ENCODE measurements at places on chromosomes 11 and 22.

DNA sequence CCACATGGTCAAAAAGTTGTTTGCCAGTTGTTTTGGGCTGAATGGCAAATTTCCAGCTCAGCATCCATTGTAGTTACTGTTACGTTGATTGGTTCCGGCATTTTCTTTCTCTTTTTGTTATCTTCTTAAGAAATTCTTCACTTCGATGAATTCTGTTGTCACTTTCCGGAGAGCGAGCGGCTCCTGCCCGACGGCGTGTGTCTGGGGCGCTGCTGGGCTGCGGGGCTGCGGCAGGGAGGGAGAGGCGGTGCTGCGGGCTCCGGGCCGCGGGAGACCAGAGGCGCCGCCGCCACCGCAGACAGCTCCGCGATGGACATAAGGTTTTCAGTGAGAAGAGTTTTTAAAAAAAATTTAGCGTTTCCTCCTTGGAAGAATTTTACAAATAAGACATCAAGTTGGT lies 117.4 kb downstream of the RRM1 start:
- no peaks in the 10 kb centered on the region for H3K36me3 ChIP-seq
- peaks cover 38% of the 10 kb centered on the region for H3K27me3 ChIP-seq
- H3K27ac ChIP-seq, result no peak overlapping the region
- H3K4me3 ChIP-seq, result no peak overlapping the region
- no peak for DNase-seq

- no peaks in the 10 kb centered on the region for H3K36me3 ChIP-seq
- no peaks in the 10 kb centered on the region for H3K27me3 ChIP-seq
- DNase-seq, result no peak
- H3K4me1 ChIP-seq, result no peaks in the 10 kb centered on the region
- H3K4me3 ChIP-seq, result no peak overlapping the region
Observed at GRCh38 chr11:97502201-97502600, 1112.4 kb downstream of the JRKL start.

GRCh38 chr11:110763249-110764011 lies 51.2 kb upstream of the ARHGAP20 start:
- no peaks in the 10 kb centered on the region for H3K36me3 ChIP-seq
- DNase-seq, result no peak
- no peak overlapping the region for H3K4me3 ChIP-seq
- peaks cover 5% of the 10 kb centered on the region for H3K27me3 ChIP-seq
- no peaks in the 10 kb centered on the region for H3K4me1 ChIP-seq

- H3K4me3 ChIP-seq, result no peak overlapping the region
- H3K36me3 ChIP-seq, result no peaks in the 10 kb centered on the region
Observed at GRCh38 chr11:71532036-71532610, 5.1 kb downstream of the KRTAP5-7 start.

- H3K27me3 ChIP-seq, result no peaks in the 10 kb centered on the region
- no peak overlapping the region for H3K27ac ChIP-seq
Observed at GRCh38 chr11:115926138-115926537, 421.9 kb upstream of the CADM1 start.

DNA sequence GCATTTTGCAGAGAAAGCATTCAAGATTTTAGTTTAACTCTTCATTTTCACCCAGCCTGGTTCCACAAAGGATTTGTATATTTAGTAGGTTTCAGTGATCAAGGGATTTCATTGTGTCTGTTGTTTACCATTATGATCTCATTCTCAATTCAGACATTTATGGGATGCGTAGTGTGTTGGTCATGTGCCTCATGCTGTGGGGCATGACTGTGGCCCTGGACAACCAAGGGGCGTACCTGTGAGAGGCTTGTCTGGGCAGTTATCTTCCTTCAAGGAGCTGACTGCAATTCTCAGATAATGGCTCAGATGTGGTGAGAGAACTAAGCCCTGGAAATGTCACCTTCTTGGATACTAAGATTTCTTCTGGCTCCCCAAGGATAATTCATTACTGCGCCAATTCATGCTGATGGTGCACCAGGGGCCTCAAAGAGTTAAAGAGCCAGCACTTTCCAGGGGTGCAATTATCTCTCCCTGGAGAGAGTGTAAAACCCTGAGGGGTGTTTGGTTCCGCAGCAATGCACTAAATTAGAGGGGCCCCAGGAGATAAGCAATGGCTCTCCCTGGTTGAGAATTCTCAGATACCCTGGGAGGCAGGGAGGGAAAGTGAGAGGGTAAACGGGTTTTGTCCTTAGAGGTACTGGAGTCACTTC lies 32.2 kb downstream of the SLC6A5 start:
- no peaks in the 10 kb centered on the region for H3K4me1 ChIP-seq
- H3K27me3 ChIP-seq, result no peaks in the 10 kb centered on the region
- no peak overlapping the region for H3K27ac ChIP-seq

DNA sequence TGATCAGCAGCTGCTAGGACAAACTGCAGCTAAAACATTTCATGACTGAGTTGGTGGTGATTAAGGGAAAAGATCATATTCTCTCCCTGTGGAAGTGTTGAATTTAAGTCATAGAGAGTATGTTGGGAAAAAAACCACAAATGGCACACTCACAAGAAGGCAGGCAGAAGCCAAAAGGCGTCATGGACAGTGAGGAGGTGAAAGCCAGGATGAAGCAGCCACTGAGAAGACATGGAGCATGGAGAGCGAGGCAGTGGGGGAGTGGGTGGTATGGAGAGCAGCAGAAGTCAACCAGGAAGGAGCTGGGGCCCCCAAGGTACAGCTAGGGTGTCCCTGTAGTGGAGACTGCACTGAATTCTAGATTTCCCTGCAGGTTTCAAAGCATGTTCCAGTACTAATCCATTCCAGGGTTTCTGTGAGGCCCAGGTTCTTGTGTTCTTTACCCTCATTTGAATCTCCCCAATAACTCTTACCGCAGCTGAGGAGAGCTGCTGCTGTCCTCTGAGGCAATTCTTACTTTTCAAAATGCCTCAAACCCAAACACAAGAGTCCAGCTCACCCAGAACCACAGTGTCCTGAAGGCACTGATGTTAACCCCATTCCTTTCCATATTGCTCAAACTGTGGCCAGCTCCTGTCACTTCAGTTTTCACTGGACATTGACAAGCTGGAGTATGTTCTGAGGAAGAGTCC lies 191.8 kb upstream of the E2F8 start:
- H3K4me3 ChIP-seq, result no peak overlapping the region
- no peak overlapping the region for H3K27ac ChIP-seq
- no peak for DNase-seq
- H3K36me3 ChIP-seq, result no peaks in the 10 kb centered on the region
- H3K27me3 ChIP-seq, result peaks cover 18% of the 10 kb centered on the region

GRCh38 chr11:8296038-8296649 lies 32.5 kb upstream of the LMO1 start:
- no peak overlapping the region for H3K27ac ChIP-seq
- DNase-seq, result no peak
- H3K4me3 ChIP-seq, result no peak overlapping the region

- no peaks in the 10 kb centered on the region for H3K4me1 ChIP-seq
- DNase-seq, result no peak
- no peak overlapping the region for H3K27ac ChIP-seq
- no peaks in the 10 kb centered on the region for H3K36me3 ChIP-seq
- no peaks in the 10 kb centered on the region for H3K27me3 ChIP-seq
Observed at GRCh38 chr11:43123443-43123842, 188.4 kb upstream of the API5 start.

DNA sequence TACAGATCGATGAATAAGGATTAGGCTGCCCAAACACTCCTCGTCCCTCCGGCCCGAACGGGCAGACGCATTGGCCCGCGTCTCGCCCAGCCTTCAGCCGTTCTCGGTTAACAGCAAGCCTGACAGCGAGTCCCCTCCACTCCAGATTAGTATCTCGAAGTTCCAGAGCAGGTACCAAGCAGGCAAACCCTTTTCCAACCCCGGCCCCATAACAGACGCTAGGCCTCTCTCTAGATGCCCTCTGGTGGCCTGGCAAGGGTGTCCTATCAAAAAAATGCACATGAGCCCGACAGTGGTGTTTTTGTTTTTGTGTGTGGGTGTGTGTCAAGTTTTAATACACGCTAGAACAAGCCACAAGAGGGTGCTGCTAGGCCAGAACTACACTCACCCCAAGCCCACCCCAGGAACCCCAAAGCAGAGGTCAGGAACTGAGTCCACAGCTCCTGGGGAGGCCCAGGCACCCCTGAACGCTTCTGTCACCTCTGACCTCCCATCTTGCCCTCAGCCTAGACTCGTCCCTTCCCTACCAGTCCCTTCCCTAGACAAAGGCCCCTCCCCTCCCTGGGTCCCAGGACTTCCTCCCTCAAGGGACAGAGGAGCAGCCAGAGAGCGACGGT lies 658 bp upstream of the ARFGAP2 start:
- peaks cover 2% of the 10 kb centered on the region for H3K27me3 ChIP-seq
- H3K4me1 ChIP-seq, result peaks cover 20% of the 10 kb centered on the region
- H3K36me3 ChIP-seq, result peaks cover 16% of the 10 kb centered on the region
- peak overlapping the region; percentile 99 for H3K4me3 ChIP-seq
- H3K27ac ChIP-seq, result peak overlapping the region; percentile 99

DNA sequence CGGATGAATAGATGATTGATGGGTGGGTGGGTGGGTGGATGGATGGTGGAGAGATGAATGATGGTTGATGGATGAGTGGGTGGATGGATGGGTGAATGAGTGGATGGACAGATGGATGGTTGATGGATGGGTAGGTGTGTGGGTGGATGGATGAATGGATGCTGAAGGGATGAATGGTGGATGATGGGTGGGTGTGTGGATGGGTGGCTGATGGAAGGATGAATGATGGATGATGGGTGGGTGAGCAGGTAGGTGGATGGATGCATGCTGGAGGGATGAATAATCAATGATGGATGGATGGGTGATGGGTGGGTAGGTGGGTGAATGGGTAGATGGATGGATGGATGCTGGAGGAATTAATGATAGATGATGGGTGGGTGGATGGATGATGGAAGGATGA lies 40.5 kb downstream of the ANO1 start:
- H3K4me3 ChIP-seq, result no peak overlapping the region
- no peaks in the 10 kb centered on the region for H3K36me3 ChIP-seq
- no peaks in the 10 kb centered on the region for H3K27me3 ChIP-seq
- no peak overlapping the region for H3K27ac ChIP-seq
- DNase-seq, result no peak
- no peaks in the 10 kb centered on the region for H3K4me1 ChIP-seq

DNA sequence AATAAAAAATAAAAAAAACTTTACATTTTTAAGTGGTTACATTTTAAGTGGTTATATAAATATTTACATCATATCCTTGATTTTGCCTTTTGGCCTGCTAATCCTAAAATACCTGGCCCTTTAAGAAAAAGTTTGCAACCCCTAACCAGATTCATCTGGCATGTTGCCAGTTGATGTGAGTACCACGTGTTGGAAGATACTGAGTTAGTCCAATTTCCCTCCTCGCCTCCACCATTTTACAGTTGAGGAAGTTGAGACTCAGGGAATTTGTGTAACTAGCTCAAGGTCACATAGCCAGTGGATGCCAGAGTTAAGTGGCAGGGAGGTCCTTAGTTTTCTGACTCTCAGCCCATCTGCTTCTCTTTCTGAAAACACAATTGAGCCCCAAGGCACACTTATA lies 5.1 kb downstream of the ELF5 start:
- H3K27ac ChIP-seq, result no peak overlapping the region
- H3K27me3 ChIP-seq, result no peaks in the 10 kb centered on the region
- H3K36me3 ChIP-seq, result no peaks in the 10 kb centered on the region
- no peaks in the 10 kb centered on the region for H3K4me1 ChIP-seq
- no peak for DNase-seq
- H3K4me3 ChIP-seq, result no peak overlapping the region

DNA sequence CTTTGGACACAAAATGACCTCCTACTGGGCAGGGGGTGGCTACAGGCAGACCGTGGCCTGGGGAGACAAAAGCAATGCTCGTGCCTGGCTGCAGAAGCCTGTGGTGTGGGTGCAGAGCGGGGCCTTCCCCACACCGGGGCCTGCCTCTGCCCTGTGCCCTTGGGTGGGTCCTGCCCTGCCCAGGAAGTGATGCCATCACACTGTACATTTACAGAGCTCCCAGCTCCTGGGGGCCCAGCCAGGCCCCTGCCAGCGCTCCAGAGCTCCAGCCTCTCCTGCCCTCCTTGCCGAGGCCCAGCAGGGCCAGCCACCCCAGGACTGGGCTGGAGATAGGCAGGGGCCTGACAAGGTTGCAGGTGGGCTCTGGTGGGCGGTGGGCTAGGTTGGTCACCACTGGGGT lies 40.1 kb downstream of the MUC5B start:
- no peaks in the 10 kb centered on the region for H3K27me3 ChIP-seq
- peaks cover 4% of the 10 kb centered on the region for H3K36me3 ChIP-seq
- DNase-seq, result no peak
- peak overlapping the region; percentile 74 for H3K4me3 ChIP-seq

GRCh38 chr11:83042964-83043711 lies 28.6 kb downstream of the RAB30 start:
- peaks cover 2% of the 10 kb centered on the region for H3K36me3 ChIP-seq
- DNase-seq, result no peak
- no peak overlapping the region for H3K4me3 ChIP-seq
- no peak overlapping the region for H3K27ac ChIP-seq
- no peaks in the 10 kb centered on the region for H3K27me3 ChIP-seq

DNA sequence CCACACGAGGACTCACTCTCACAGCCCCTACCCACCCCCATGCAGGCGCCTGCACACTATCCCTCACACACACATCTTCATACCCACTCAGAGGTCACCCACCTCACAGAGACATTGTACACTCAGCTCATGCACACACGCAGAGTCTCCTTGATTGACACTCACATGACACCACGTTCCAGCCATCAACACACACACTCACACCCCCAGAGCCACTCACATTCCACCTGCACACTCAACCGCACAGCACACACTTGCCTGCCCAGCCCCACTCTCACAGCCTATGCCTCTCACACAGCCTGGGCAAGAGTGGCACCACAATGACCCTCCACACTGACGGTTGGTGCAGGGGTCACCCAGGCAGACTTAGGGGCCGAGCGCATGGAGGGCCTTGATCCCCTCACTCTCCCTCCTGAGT lies 2.2 kb downstream of the SPI1 start:
- H3K36me3 ChIP-seq, result no peaks in the 10 kb centered on the region
- H3K27ac ChIP-seq, result peak overlapping the region; percentile 9
- DNase-seq, result no peak
- H3K4me1 ChIP-seq, result no peaks in the 10 kb centered on the region
- H3K4me3 ChIP-seq, result no peak overlapping the region
- H3K27me3 ChIP-seq, result no peaks in the 10 kb centered on the region

DNA sequence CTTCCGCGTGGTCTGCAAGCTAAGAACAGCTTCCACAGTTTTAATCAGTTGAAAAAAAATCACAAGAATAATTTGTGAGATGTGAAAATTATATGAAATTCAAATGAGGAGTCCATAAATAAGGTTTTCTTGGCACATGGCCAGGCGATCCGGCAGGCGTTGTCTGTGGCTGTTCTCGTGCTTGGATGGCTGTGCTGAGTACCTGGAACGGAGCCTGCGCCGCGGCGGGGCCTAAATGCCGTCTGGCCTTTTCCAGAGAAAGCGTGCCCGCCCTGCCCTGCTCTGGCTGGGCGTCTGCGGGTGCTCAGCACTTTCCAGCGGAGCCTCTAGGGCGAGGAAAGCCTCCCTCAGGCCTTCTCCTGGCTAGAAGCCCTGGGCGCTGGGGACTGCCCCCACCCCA lies 41.8 kb downstream of the OSBPL5 start:
- no peaks in the 10 kb centered on the region for H3K4me1 ChIP-seq
- H3K27me3 ChIP-seq, result no peaks in the 10 kb centered on the region
- no peak overlapping the region for H3K27ac ChIP-seq
- H3K36me3 ChIP-seq, result no peaks in the 10 kb centered on the region

DNA sequence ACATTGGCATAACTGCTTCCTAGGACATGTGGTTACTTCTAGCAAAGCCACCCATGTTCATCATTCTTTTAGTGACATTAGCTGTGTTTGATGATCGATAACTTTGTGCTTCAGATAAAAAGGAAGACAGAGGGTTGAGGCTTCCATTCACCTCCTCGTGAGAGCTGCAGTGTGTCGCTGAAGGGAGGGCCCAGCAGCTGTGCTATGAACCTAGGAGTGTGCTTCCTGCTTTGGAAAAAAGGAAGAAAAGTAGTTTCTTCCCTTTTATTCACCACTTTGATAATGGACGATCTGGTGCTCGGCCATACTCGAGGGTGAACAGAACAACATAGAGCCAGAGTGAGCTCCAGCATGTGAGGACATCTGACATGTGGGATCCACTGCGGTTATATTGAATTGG lies 6.1 kb upstream of the RFPL2 start:
- no peak for DNase-seq
- H3K27ac ChIP-seq, result no peak overlapping the region
- peaks cover 5% of the 10 kb centered on the region for H3K27me3 ChIP-seq
- peaks cover 5% of the 10 kb centered on the region for H3K4me1 ChIP-seq

All from T-helper 2 cell treated with Interferon-gamma antibody and Interleukin-4, amounts not matched to agents 5 μg/mL and 100 μg/mL, for 36 hours (primary cell).